ENCODE measurements at places on chromosomes 2 and 18.

- no peak for DNase-seq
Measured at GRCh38 chr2:106565599-106565998, 78.4 kb downstream of the CD8B2 start.

- no peak for DNase-seq
Measured at GRCh38 chr18:54360406-54360805, 2.7 kb downstream of the C18orf54 start.

DNA sequence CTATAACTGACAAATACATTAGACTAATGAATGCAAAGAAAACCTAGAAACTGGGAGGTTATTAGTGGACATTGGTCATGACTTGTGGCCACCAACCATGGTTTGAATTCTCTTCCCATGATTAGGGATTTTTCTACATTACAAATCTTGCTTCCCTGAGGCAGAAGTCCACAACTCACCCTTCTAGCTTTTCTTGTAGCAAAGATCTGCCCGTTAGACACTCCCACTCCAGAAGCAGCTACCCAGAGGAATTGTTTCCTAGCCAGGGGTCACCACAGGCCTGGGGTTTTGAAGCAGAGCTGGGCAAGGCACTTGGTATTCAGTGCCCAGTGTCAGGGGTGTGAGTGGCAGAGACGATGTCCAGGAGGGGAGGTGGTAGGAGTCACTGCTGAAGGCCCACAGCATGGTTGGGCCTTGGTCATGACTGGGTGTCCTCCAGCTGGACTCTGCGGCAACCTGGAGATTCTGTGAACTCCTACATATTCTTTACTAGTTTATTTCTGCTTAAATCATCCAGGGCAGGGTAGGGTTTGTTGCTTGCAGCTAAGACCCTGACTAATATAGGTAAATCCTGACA, 54.9 kb downstream of the ACTR2 start:
- DNase-seq: no peak

DNA sequence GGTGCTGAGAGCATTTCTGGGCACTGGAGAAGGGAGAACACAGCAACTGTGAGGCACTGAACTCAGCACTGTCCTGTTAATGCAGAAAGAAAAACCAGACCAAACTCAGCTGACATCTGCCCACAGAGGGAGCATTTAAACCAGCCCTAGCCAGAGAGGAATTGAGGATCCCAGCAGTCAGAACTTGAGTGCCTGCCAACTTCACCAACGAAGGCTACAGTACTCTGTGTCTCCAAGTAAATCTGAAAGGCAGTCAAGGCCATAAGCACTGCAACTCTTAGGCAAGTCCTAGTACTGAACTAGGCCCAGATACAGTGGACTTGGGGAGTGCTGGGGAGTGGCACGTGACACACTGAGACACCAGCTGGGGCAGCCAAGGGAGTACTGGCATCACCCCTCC, 176.2 kb upstream of the ZC3H15 start:
- no peak for DNase-seq

- peak; percentile 59 for DNase-seq
Measured at GRCh38 chr2:100610381-100610831, 47.6 kb downstream of the PDCL3 start.

DNA sequence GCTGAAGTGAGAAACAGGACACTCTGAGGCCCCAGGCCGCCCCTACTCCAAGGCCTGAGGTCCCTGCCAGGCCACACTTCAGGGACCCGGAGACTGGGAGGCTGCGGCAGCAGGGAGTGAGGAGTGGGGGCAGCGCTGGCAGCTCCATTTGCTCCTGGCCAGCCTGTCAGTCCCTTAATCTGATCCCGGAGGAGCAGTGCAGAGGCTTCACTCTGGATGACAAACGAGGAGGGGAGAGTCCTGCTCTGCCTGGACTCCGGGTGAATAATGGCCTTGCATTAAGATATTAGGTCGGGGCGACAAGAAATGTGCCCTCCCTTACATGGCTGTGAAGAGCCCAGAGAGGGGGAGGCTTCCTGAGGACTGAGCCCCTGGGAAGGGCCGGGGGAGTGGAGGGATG, 14.3 kb upstream of the PRSS56 start:
- no peak for DNase-seq

DNA sequence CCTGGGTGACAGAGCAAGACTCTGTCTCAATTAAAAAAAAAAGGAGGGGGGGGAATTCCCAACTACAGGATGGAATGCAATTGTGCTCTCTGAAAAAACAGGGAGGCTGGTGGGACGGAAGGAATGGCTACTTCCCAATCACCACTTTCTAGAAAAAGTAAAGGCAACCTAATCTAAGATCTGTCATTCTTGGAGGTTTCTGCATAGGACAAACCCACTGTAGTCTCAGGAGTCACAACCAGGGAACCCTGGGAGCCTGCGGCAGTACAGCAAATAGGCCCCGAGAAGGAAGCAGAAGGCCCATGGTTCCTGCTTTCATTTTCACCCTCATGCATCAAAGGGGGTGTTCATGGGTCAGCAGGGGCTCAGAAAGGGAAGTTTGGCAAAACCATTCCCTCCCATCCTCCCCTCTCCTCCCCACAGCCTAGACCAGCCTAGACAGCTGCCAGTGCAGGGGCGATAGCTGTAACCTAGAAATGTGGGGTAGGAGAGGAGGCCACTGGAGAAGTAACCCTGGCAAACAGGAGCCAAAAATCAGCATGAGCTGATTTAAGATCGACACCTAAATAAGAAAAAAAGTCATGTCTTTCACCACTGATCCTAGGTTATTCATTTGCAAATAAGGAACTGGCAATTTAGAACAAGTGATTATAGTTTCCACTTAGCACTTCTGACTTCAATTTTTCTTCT, 48.0 kb downstream of the TRABD2A start:
- no peak for DNase-seq

DNA sequence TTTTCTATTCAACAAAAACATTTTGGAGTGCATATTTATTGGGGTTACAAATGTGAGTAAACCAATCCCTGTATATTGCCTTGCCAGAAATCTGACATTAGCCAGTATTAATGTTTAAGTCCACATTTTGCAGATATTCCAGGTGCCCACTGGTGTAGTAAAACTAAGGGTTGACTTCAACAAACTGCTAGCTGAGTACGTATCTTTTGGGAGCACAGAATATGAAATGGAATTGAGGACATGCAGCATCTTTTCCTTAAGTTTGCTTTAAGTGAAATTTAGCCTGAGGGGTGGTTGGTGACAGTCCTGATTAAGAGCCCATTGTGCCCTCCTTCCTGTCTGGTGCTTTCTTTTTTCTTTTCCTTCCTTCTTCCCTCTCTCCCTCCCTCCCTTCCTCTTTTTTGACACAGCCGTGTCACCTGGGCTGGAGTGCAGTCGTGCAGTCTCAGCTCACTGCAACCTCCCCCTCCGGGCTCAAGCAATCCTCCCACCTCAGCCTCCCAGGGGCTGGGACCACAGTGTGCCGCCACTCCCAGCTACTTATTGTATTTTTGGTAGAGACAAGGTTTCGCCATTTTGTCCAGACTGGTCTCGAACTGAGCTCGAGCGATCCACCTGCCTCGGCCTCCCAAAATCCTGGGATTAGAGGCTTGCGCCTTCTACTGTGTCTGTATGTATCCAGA, 1.6 kb downstream of the NUP35 start:
- DNase-seq: no peak

- DNase-seq: no peak
Measured at GRCh38 chr2:58973811-58974281, 732.7 kb upstream of the FANCL start.

DNA sequence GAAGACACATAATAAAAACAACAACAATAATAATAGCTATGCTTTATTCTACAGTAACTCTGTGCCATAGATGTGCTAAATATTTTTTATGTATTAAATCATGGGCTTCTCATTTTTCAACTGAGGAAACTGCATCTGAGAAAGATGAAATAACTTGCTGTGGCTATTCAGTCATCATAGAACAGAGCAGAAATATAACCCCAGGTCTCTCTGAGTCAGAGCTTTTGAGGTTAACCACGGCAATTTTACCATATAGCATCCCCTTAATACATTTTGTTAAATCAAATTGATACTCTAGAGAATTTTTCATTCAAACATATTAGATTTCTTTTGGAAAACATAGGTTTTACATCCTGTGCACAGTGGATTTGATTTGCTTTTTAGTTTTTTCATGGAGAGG, 586.6 kb upstream of the KLHL29 start:
- DNase-seq: no peak

DNA sequence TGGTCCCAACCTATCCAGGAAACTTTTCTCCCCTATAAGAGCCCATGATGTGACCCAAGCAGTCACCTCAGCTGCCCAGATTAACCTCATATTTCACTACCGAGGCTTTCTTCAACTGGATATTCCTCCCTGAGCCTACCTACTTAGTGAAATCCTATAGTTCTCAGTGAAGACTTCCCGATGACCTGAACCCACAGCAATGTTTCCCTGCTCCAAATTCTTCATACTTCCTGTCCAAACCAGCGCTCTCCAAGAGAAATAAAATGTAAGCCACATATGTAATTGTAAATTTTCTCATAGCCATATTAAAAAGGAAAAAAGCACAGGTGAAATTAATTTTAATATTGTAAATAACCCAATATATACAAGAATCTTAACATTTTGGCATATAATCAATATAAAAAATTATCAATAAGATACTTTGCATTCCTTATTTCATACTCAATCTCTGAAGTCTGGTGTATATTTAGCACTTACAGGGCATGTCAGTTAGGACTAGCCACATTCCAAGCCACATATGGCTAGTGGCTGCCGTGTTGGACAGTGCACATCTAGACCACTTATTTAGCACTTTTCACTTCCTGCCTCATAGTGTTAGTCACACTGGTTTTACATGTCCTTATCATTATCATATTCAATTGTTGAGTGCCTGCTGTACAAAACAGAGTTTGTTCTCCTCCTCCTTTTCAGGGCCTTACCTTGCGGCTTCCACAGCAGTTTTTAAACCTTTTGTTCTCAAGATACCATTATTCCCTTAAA, 1.9 kb upstream of the STAT4 start:
- DNase-seq: no peak
